ENCODE measurements at places on chromosomes 3 and 15.
A peak's percentile ranks its signal among the peaks of the same experiment; 100 is the strongest.

GRCh38 chr3:9653565-9654248 lies 4.4 kb downstream of the MTMR14 start:
- no peak for DNase-seq

- DNase-seq = no peak
These were observed 93.4 kb downstream of the PRICKLE2 start for GRCh38 chr3:64131725-64132469.

- DNase-seq = no peak
These were observed 140.2 kb downstream of the AKAP13 start for GRCh38 chr15:85520650-85521049.

DNA sequence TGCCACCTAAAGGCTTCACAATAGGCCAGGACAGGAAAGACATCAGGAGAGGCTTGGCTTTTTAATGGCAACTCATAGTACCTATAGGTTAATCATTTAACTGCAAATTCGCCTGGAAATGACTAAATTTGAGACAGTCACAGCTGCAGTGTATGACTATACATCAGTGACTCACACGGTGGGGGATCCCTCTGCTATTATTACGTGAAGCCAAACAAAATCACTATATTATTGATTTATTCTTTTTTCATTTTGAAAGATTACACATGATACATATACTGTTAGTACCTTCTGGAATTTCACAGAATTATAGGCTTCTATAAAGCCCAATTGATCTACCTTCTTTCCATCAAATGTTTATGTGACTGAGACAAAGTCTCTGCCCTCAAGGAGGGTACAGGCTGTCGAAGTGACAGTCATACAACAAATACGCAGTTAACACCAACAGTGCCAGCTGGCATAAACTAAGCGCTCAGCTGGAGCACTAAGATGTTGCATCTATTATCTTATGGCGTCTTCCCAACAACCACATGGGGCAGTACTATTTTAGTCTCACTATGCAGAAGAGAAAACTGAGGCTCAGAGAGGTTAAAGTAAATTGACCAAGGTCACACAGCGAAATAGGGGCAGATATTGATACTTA lies 82.0 kb upstream of the LMOD3 start:
- no peak for DNase-seq

- no peak for DNase-seq
These were observed 389.3 kb downstream of the TBL1XR1 start for GRCh38 chr3:176807938-176808337.

DNA sequence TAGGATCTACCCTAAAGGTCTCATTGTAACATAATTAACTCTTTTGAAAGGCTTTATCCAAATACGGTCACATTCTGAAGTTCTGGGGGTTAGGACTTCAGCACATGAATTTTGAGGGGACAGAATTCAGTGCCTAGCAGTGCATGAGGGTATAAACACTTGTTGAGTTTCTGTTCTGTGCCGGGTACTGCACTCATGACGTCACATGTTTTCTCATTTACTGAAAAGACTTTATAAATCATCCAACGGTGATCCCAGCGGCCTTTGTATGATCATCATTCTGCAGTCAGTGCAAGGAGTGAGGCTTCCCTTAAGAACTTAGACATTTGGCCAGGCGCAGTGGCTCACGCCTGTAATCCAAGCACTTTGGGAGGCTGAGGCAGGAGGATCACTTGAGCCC lies 25.1 kb downstream of the SV2B start:
- DNase-seq = no peak

- no peak for DNase-seq
These were observed 127.3 kb upstream of the THBS1 start for GRCh38 chr15:39453620-39454019.

DNA sequence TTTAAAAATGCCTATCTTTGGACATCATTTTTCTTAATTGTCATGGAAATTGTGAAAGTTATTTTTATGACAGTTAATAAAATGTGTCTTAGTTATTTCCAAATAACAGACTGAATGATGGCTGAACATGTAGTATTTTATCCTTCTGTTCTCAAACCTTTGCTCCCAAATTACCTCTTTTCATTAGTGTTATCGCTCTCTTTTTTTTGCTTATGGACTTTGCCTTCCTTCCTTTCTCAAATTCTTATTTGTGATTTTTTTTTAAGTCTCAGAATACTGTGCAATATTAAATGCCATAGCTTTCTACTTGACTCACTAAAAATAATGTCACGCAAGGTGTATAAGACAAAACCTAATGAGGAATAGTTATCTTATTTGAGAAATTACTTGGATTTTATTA lies 107.7 kb downstream of the VPS8 start:
- DNase-seq = no peak

GRCh38 chr3:53255423-53255774 lies 423 bp downstream of the TKT start:
- DNase-seq = peak; percentile 43

DNA sequence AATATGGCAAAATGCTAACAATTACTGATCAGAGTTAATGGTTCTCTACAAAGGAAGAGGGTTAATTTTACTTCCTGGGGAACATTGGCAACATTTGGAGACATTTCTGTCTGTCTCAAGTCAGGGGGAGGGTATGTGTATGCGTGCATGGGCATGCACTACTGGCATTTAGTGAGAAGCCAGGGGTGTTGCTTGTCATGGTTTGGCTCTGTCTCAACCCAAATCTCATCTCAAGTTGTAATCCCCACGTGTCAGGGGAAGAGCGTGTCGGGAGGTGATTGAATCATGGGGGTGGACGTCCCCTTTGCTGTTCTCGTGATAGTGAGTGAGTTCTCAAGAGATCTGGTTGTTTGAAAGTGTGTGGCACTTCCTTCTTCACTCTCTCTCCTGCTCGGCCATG lies 28.3 kb upstream of the TNIK start:
- no peak for DNase-seq

GRCh38 chr15:29677871-29678461 lies 144.3 kb downstream of the TJP1 start:
- peak; percentile 82 for DNase-seq

DNA sequence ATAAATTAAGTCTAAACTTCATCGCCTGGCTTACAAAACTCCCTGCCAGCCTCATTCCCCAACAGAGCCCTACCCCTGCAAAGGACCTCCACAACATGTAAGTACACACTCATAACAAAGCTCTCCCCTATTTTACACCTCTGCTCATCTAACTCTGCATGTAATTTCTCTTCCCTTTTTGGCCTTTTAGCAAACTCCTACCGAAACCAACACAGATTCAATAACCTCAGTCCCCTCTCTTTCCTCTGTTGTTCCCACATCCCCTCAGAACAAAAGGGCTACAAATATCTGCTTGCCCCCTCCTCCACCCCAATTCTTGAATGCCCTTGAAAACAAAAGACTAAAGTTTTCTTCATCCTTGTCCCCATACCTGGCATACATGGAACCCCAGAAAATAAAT lies 662 bp downstream of the UBL7 start:
- no peak for DNase-seq

DNA sequence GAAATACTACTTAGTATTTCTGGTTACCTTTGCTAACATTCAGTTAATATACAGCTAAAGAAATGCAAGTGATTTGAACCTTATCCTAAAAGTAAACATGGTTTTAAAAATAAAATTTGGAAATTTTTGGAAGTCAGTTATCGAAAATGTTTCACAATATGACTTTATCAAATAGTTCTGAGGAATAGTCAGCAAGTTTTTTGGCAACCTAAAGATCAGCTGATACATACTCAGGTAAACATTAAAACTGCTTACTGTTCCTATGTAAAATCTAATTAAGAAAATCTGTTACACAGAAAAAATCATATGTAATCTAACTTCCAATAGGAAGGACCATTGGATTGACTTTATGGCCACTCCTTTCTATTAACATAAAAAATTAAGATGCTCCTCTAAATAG lies 24.1 kb downstream of the IFT80 start:
- no peak for DNase-seq

GRCh38 chr3:132432639-132433038 lies 15.3 kb downstream of the DNAJC13 start:
- DNase-seq = no peak

DNA sequence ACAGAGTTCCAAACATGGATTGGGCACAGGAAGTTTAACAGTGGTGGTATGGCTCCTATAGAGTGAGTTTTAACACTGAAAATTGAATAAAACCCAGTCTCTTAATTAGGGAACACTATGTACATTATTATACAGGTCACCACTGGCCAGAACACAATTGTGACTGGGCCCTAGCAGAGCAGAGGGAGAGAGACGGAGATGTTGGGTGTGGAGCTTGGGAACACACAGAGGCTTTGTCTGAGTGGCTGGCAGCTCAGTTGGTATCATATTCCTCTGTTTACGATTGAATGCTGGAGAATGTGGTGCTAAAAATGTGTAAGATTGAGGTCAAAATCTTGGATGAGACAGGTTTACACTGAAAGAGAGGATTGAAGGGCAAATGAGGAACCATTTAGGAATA lies 6.8 kb upstream of the MOBP start:
- DNase-seq = no peak

DNA sequence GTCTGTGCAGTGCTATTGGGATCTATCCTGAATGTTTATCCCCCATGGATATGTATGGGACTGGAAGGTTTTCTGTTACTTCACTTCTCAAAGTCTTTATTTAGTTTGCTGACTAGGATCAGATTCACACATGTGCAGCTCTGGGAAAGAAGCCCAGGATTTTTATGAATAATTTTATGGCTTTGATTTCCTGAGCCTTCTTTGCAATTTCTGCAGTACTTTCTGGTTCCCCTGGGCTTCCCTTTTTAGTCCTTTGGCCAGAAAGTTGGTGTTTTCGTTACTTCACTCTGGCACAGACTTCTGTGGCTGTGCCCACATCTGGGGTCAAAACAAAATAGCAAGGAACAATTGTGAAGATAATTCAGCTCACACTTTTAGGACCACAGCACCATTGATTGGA lies 721.0 kb downstream of the OTOL1 start:
- no peak for DNase-seq

- DNase-seq = no peak
These were observed 115.3 kb downstream of the POLR2M start for GRCh38 chr15:57821826-57822225.

GRCh38 chr15:96599268-96599667 lies 268.8 kb downstream of the NR2F2 start:
- DNase-seq = peak; percentile 42

DNA sequence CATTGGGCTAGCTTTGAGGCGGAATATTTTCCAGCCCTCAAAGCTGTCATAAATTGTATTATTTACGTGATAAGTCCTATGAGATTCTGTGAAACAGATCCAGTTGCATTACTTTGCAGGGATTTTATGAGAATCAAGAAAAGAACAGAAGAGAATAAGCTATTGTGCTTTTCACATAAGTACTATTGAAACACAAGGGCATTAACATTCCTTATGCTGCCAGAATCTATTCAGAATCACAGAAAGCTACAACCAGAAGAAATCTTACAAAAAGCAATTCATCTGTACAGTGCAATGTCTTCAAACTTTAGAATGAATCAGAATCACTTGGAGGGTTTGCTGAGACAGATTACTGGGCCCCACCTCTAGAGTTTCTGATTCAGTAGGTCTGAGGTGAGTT lies 10.6 kb upstream of the CACNA1D start:
- no peak for DNase-seq

- DNase-seq = no peak
These were observed 212.5 kb upstream of the CNTN6 start for GRCh38 chr3:880371-880770.

DNA sequence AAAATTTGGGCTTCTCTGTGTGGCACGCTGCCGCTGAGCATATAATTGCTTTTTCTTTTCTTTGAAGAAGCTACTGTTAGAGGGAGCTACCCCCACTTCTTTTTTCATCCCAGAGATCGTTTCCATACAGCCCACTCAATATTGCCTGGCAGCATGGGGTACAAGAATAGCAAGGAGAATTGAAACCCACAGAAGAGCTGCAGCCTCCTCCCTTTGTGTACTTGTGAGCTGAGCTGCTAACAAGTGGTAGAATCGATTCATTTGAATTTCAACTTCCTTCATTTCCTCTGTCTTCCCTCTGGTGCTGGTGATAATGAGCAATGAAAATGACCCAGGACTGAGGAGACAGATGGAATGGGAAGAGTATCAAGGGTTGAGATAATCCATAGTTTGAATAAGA lies 64.9 kb downstream of the LRRC3B start:
- DNase-seq = no peak

- DNase-seq = no peak
These were observed 847 bp downstream of the WHAMM start for GRCh38 chr15:82810061-82810889.

- no peak for DNase-seq
These were observed 992 bp downstream of the RHOV start for GRCh38 chr15:40872791-40873693.

DNA sequence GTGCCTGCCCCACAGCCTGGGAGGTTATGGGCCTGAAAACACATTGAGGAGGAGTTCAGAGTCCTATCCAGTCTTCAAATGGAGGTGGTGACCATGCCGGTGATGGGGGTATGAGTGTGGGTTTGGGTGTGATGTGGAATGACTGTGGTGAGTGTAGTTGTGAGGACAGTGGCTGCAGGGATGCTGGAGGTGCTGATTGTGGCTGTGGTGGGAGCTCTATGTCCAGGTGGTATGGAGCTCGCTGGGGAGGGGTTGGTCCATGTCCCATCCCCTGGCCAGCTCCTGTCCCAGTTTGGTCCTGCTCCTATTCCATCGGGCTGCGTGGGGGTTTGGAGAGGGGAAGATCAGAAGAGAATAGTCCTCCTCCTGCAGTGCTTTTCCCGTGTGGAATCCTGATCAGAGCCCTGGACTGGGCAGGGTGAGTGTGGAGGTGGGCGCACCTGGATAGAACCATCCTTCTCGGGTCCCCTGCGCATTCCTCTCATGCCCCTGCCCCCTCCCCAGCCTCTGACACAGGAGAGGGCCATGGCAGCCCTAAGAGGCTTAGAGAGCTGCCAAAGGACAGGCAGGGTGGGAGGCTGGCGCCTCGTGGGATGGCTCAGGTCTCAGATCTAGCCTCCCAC lies 23.0 kb upstream of the GOLGA6C start:
- no peak for DNase-seq

DNA sequence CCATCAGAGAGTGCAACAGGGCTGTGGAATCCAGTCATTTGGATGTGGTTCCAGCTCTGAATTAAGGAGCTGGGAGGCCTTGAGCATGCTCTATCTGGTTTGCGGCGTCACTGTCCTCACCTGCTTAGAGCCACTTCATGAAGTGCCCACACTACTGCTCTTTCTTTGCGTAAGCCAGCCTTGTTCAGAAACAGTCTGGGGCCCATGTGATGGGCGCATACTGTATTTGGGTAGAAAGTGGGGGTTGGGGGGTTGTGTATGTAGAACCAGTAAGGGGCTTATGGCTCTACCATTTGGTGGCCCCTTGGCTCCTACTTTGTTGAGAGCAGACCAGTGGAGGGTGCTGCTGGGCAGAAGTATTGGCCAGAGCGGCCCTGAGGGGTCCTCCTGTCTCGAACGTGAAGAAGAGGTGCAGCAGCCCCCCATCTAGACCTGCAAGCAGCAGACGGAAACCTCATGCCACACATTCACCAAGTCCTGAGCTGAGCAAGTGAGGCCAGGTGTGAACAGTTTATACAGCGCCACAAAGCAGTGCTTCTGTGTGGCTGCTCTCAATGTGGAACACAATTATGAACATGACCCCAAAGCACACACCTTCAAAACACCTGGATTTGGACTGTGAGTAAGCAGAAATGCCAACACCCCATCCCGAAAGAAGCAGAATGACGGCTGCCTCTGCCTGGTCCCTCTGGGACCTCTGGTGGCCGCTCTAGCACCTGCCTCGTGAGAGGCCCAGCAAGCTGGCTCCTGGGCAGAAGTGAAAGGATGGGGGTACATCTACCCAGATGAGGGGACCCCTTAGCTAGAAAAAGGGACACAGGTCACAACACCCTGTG lies 26.6 kb downstream of the SRPRB start:
- no peak for DNase-seq

- no peak for DNase-seq
These were observed 26.8 kb downstream of the RBP2 start for GRCh38 chr3:139449566-139449965.

- DNase-seq = peak; percentile 91
These were observed 25.2 kb downstream of the ARPP21 start for GRCh38 chr3:35664460-35664919.

All from NCI-H1417 (cell line).